Fibroblast of skin of back (primary cell): ENCODE measurements at places on chromosomes 3 and 15.

- peak; percentile 94 for DNase-seq
Measured at GRCh38 chr15:73922186-73923151, 3.8 kb upstream of the LOXL1 start.

DNA sequence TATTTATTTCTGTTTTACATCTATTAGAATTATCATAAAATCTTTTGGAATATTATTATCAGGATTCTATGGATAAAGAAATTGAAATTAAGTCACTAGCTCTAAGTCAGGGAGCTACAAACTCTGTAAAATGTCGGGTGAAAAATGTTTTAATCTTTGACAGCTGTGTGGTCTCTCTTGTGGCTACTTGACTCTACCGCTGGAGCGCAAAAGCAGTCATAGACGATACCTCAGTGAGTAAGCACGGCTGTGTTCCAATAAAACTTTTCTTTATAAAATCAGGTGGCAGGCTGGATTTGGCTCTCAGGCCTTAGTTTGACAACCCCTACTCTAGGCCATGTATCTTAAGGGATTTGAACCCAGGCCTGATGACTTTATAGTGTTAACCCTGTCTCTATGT, 88.5 kb upstream of the PFN2 start:
- DNase-seq = no peak

GRCh38 chr15:71385457-71385856, 270.2 kb downstream of the THSD4 start:
- DNase-seq = no peak

GRCh38 chr15:58454950-58455401, 23.2 kb downstream of the LIPC start:
- DNase-seq = no peak

- no peak for DNase-seq
Measured at GRCh38 chr3:128847666-128848370, 31.6 kb upstream of the ACAD9 start.

GRCh38 chr3:20104167-20104661, 64.0 kb downstream of the KAT2B start:
- DNase-seq = no peak

DNA sequence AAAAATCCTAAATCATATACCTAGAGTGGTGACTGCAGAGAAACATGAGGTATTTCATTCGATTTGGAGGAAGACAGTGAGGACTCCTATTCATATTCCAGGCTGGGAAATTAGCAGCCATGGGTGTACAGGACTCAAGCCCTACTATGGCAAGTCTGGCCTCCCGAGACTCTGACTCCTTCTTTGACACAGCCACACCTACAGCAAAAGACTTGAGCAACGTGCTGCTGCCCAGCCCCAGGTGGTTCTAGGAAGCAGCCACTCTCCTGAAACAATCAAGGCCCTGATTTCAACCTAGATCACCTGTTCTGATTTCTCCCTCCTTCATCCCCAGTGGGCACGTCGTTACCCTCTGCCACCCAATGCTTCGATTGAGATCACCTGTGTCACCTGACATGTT, 84.0 kb upstream of the ATP11B start:
- no peak for DNase-seq

GRCh38 chr3:56800832-56801661, 702 bp downstream of the ARHGEF3 start:
- DNase-seq = no peak
